Astrocyte (in vitro differentiated cells and primary cell): ENCODE measurements at places on chromosomes 1 and 21.
A peak's percentile ranks its signal among the peaks of the same experiment; 100 is the strongest.

GRCh38 chr1:160813215-160813614 is 17.2 kb downstream of the LY9 start:
- DNase-seq, result peak; percentile 5

DNA sequence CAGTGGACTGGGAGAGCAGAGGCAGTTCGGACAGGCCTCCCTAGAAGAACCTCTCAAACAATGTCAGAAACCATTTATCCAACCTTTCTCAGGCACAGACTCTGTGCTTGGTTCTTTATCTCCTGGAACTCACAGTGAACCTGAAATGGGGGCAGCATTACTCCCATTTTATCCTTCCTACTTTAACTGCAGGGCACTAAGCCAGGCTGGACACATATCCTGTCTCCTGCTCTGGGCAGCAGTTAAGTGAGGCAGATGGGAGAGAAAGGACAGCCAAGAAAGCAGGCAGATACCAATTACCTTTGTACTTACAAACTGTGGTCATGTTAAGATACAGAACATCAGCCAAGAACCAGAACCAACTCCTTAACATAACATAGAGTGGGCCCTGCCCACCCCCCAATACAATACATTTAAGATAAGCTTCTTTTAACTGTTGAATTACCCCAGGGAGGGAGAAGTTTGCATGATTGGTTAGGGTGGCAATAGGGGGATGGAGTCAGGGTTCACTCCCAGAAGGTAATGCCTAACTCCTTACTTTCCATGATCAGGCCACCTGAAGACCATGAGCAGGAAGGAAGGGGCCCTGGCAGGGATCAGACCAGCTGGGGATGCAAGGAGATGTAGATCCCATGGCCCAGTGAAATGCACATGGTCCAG is 10.9 kb downstream of the KDF1 start:
- DNase-seq, result no peak

- no peak for DNase-seq
Observed at GRCh38 chr1:175749075-175749474, 5.7 kb upstream of the TNR start.

DNA sequence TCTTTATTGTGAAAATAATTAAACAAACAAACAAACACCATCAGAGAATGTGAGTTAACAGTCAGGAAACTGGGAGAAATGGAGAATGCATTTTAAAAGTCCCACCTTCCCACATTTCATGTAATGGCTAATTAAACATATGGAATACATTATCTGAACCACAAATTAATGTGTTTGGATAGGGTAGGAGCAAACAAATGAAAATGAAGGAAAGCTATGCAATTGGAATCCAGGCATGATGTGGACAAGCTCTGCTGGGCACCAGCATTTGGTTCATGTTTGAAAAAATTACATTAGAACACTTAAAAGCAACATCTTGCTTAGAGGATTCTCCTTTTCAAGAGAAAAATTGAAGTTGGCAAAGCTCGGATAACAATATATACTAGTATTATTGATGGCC is 628.1 kb downstream of the LMO4 start:
- DNase-seq, result peak; percentile 24

DNA sequence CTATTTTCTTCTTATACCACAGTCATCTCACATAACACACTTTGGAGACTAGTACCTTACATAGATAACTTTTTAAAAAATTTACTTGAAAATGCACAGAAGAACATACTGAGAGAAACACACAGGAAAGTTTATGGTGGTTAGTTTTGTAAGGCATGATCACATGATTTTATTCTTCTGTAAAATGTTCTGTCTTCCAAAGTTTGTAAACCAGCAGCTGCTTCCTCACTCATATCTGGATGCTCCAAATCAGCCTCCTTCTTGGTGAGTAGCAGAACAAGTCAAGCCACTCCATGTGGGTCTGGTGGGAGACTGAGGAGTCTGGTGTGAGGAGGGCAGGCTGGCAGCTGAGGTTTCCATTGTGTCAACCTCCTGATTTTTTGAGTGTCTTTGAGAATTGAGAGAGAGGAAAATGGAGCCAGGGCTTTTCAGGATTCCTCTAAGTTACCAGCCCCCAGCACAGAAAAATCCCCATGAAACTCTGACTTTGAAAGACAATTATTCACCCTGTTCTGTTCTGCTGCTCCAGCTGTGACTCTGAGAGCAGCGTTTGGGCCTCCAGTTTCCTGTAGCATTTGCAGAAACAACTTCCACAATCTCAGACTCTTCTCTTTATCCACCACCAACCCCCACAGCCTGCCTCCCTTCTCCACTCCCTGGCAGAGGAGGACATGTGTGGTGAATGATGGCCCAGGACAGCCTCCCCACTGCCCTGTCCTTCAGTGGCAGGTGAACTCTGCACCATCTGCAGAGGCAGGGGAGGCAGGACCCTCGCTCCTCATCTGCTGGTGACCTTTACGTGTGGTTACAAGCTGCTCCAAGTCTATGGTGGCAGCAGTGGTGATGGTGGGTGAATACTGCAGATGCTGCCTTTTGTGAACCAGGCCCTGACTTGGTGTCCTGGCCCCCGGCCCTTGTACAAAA is 82.3 kb downstream of the FCRL5 start:
- no peak for DNase-seq

DNA sequence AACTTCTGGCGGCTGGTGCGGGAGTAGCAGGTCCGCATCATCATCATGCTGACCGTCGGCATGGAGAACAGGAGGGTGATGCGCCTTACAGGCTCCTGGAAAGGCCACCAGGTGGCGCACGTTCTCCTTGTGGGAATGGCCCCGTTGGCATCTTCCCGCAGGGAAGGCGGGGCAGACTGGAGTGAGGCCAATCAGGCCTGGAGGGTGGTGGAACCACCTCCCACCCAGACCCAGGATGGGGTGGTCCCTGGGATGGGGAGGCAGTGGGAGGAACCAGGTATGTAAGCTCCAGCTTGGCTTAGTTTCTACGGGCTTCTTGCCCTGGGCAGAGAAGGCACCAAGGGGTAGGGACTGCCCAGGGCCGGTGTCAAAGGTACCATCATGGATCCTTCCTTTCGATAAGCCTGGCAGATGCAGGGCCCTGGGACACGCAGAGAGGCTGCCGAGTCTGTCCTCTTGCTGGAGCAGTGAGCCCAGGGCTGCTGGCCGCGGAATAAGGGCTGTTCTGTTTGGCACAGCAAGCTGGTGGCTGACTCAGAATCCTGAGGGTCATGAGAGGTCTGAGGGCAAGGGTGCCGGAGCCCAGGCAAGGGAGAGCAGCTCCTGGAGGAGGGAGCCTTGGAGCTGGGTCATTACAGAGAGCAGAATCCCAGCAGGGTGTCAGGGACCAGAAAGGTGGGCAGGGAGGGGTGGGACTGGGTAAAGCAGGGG is 8.7 kb upstream of the LGR6 start:
- peak; percentile 65 for DNase-seq

- DNase-seq, result no peak
Observed at GRCh38 chr21:44704636-44705001, 6.8 kb downstream of the TSPEAR start.

DNA sequence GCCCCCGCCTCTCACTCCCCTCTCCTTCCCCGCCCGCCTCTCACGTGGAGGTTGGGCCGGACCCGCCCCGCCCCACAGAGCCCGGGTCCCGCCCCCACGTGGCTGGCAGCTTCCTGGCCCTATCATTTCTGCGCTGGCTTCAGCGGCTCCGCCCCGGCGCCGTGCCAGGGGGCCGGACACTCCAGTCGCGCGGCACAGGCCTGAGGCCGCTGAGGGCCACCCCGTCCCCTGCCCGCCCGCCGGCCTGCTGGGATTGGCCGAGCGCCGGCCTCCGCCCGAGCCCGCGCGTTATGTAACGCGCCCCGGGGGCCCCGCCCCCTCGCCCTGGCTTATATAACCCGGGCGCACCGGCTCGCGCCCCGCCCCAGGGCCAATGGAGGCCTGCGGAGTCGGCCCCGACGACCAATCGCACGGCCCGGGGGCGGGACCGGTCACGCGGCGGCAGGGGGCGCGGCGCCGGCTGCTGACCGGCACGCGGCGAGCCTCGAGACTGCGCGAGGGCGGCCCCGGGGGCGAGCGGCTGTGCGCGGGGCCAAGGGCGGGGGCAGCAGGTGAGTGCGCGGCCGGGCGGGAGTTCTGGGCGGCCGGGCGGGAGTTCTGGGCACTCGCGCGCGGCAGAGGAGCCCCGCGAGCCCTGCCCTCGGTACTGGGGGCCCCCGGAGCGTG is at the start of gene PER3:
Gene PER3, plus strand, starts transcription at position 466 of the 666 bp plus-strand sequence. CDS start 587 bp downstream, outside the sequence.
- DNase-seq, result peak; percentile 88

DNA sequence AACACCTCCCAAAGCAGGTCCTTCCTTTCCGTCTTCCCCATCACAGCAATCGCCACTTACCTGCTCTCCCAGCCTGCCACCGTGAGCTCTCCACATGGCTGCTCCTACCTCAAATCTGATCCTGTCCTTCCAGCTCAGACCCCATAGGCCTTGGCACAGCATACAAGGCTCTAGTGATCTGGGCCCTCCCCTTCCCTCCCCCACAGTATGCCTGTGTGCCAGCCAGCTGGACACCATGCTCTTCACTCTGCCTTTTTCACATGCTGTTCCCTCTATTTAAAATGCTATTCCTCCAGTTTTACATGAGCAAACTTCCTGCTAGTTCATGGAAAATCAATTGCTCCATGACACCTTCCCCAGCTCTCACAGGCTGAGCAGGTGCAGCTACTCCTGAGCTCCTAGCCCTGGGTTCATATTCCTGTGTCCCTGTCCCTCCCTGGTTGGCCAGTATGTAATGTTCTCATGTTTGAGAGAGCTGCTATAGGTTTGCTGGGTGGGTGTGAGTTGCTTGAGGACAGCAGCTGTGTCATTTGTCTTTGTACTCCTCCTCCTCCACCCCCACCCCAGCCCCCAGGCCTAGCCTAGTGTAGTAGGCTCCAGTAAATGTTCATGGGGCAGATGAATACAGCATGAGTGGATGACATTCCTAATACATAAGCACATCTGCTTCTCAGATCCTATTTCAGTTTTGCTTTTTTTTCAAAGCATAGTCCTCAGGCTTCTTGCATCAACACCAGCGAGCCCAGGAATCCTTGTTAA is 6.3 kb upstream of the TNNT2 start:
- DNase-seq, result peak; percentile 92
